ENCODE measurements at places on chromosomes 12 and 14. TPM values are rescaled to one million over a fixed set of nuclear protein-coding genes. Genes with fewer than 3 reads are reported as not detected.
A peak's percentile ranks its signal among the peaks of the same experiment; 100 is the strongest.

CCNK gene
- total RNA-seq, result 28.5 TPM

TRAF3 gene
- 27.5 TPM for total RNA-seq

ARMH4 gene
- 18.2 TPM for total RNA-seq

CNTN1 gene
- 35.4 TPM for total RNA-seq

ASCL1 gene
- total RNA-seq, result not detected

TCL1B gene
- not detected for total RNA-seq

SYNDIG1L gene
- total RNA-seq, result not detected

KLHL33 gene
- 1.9 TPM for total RNA-seq

ZNF385A gene
- total RNA-seq, result 30.4 TPM

AMIGO2 gene
- 2.5 TPM for total RNA-seq

GLI1 gene
- 5.6 TPM for total RNA-seq

PLEKHD1 gene
- total RNA-seq, result 0.21 TPM

GRCh38 chr14:26067341-26067740 is 530.5 kb downstream of the NOVA1 start:
- no peak for DNase-seq

- DNase-seq, result no peak
Measured at GRCh38 chr12:95116773-95117172, 43.4 kb upstream of the NR2C1 start.

GRCh38 chr14:88248606-88249005 is 74.5 kb downstream of the KCNK10 start:
- no peak for DNase-seq

DNA sequence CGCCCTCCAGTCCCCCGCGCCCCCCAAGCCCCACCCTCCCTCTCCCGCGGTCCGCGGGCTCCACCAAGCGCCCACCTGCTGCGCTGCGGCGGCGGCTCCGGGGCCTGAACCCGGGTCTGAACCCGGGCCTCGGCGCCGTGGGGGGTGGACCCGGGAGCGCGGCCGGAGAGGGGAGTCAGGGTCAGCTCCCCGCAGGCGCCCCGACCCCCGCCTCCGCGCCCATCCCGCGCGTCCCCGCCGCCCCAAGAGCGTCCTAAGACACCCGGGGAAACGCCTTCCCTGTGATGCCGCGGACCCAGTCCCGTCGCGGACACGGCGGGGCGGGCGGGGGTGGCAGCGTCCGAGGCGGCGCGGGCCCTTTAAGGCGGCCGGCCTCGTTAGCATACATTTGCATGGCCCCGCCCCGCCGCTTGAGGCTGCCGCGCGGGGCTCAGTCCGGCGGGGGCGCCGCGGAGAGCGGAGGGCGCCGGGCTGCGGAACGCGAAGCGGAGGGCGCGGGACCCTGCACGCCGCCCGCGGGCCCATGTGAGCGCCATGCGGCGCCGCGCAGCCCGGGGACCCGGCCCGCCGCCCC is at the start of gene MMP17:
Gene MMP17, plus strand, starts transcription at position 433 of the 574 bp plus-strand sequence. Its CDS starts 102 bp downstream, at position 535.
- DNase-seq, result peak; percentile 73

GRCh38 chr14:104746071-104746545 is 6.8 kb upstream of the SIVA1 start:
- DNase-seq, result no peak

DNA sequence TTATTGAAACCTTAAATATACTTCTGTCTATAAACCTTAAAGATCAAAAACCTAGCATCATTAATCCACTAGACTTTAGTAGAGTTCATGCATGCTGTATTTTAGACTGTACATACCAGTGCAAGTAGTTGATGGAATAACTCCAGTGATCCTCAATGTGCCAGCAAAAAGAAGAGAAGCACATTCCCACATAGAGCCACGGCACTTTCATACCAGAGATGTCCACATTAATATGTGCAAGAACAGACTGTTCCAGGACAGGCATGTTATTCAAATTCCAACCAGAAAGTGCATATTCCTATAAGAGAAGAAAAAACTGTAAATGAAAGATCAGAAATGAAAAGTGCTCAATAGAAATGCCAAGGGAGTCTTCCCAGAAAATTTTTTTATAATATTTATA is 55.0 kb downstream of the KDM5A start:
- DNase-seq, result no peak

GRCh38 chr12:83326666-83327065 is 640.0 kb downstream of the TMTC2 start:
- no peak for DNase-seq

- peak; percentile 31 for DNase-seq
Measured at GRCh38 chr12:46660276-46660675, 165.5 kb downstream of the SLC38A4 start.

DNA sequence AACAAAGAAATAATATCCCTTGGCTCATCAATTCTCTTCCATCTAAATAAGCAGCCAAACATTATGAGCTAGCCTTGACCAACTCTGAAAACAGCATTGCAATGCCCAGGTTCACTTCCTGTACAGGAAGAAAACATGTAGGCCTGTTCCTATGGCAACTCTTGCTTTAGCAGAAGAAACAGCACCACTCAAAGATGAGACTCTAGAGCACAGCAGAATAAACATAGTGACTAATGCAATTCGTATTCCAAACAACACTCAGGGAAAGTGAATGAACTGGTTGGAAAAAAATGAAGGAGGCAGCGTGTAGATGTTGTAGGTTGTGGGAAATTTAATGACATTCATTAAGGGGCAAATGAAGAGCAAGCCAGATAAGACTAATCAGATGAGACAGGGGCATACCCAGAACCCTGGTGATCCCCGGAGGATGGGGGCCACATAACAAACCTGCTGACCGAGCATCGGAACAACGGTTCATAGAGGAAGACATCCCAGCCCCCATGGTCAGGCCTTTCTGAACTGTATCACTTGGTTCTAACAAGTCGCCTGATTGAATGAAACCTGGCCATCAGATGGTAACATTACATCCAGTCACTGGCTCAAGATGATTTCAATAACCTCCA is 9.0 kb downstream of the ARHGDIB start:
- peak; percentile 55 for DNase-seq

DNA sequence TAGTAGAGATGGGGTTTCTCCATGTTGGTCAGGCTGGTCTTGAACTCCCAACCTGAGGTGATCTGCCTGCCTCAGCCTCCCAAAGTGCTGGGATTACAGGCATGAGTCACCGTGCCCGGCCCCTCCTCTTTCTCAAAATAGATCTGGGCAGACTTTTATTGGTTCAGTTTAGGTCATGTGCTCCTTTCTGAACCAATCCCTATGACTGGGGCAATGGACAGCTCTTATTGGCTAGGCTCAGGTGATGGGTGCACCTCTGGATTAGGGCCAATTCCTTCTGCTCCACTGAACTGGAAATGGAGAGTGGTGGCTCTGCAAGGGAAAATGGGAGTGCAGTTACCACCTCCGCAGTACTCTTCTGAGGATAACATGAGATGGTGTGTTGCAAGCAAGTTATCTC is 6.2 kb upstream of the ATP6V0A2 start:
- no peak for DNase-seq

DNA sequence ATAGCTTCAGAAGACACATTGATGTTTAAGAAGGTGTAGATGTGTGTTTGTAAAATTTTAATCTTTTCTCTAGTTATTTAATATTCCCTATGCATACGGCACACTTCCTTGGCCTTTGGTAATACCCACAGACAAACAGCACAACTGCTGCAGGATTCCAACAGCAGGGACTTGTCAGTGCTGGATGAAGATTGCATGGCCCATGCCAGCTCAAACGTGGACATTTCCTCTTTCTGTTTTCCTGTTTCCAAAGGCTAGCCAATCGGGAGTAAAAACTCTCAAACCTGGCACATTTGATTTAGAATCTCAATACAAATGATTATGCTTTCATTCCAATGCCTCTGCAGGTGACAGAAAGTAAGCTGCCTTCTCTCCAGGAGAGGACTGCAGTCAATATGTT is 22.5 kb upstream of the PDE3A start:
- DNase-seq, result no peak

DNA sequence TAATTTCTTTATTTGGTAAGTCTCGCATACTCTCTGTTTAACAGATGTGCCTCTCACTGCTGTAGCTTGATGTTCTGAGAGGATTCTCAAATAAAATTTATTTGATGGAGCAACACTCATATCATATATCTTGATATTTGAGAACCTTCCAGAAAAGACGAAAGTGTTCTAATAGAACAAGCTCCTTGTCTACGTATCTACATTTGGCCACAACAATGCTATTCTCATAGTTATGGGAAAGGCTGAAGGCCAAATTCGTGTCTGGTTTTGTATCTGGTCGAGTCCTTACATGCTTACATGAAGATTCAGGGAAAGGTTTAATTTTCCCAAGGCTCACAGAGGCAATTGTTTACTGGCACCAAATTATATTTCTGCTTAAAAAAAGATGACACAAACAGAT is 186.7 kb upstream of the SLC38A2 start:
- DNase-seq, result peak; percentile 64

- no peak for DNase-seq
Measured at GRCh38 chr14:33653308-33653695, 297.6 kb downstream of the EGLN3 start.

DNA sequence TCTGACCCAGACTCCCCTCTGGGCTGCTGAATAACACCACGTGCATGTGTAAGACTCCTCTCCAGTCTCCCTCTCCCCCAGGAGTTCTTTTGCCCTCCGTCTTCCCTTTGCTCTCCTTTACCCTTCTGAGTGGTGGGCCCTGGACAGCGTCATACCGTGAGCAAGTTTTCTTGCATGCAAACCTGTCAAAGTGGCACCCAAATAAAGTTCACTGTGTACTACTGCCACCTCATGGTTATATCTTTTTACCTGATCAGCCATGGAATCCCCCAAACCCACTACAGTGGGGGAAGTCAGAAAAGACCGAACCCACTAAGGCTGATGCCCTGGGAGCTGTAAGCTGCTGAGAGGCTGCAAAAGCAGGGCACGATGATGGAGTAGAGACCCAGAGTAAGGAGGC is 131.1 kb upstream of the VRK1 start:
- no peak for DNase-seq

- no peak for DNase-seq
Measured at GRCh38 chr14:20792556-20792955, 10.1 kb downstream of the RNASE1 start.

DNA sequence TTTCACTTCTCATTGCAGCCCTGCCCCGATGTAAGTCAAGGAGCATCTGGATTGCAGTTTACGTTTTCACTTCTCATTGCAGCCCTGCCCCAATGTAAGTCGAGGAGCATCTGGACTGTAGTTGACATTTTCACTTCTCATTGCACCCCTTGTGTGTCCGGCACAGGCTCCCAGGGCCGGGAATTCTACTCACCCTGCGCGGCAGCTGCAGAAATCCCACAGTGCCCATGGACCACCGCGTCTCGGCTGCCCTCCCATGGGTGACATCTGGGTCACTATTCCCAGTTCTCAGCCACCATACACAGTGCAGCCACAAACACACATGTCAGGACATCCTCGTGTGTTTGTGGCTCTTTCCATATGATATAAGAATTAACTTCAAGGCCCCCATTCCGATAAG is 378.5 kb downstream of the ADGRD1 start:
- DNase-seq, result no peak

DNA sequence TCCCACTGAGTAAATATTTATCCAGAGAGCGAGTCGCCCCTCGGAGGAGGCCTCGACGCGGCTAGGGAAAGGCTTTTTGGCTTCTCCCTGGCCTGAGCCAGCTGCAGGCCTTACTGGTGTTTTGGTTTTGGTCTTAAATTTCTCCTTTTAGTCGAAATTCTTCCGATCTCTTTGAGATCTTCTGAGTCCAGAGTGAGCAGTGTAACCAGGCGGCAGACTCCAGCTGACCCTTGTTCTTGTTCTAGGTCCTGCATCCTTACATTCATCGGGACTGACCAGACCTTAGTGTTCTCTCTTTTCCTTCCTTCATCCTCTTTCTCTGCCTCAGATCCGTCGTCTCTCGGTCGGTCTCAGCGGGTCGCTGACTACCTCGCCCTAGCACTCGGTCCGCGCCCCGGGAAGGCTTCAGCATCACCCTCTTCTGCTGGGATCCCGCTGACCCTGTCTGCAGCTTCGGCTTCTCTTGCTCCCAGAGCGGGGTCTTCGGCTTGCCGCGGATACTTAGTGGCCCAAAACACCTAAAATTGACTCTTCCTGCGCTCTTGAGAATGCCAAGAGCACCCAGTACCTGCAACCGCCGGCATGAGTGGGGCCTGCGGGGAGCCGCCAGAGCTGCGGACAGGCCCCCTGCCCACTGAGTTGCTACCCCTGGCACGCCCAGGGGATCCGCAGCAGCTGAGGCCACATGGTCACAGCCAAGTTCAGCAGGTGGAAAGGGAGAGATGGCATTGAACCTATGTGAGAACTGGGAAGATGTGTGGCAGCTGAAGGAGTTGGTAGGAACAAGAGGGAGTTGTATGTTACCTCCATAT is 2.4 kb upstream of the PAX9 start:
- peak; percentile 11 for DNase-seq

DNA sequence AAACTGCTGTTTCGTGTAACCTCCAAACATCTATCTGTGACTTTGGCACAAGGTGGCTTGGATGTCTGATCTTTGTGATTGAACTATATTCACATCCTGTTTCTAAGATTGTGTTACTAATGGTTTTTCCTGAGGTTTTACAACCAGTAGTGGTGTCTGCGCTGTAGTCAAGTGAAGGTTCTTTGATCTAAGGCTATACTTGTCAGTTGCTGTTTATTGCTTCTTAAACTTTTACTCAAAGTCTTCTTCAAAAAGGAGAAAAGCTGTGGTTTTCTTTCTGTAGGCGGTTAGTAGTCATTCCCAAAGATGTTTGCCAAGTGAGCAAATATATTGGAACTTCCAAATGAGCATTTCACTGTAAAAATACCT is 12.3 kb upstream of the CALM1 start:
- DNase-seq, result no peak

GRCh38 chr12:57592551-57593165 is 1.7 kb downstream of the PIP4K2C start:
- no peak for DNase-seq

DNA sequence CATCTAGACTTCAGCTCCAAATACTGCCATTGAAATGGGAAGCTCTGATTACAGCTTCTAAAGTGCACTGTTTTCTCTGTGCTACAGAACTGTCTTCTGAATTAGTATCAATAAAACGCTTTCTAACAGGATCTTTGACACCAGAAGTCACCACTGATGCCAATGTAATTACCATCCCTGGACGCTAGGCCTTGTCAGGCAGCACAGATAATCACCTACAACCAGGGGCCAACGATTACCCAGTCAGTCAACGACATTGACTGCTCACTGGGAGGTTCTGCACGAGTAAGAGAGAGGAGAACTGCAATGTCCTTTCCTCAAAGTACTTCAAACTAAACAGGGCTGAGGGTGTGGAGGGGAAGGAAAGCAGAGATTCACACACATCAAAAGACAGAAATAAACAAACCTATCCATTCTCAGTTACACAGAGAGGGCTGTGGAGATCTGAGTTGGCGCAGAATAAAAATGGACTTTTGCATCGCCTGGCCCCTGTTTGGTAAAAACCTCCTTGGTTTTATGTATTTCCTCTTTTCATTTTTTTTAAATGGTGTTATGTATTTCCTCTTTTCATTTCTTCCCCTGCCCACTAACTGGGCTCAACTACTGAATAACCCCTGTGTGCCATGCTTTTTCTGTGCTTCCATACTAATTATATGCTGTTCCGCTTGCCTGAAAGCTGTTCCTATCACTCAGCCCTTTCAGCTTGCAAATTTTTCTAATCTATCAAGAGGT is 492.2 kb downstream of the APAF1 start:
- no peak for DNase-seq

GRCh38 chr14:71725922-71726579 is 206.2 kb upstream of the RGS6 start:
- DNase-seq, result peak; percentile 70

- DNase-seq, result no peak
Measured at GRCh38 chr12:105261010-105261409, 25.0 kb upstream of the APPL2 start.

- DNase-seq, result no peak
Measured at GRCh38 chr14:55333711-55334485, 62.7 kb downstream of the FBXO34 start.
